ENCODE measurements at places on chromosomes 3 and 15. TPM values are rescaled to one million over a fixed set of nuclear protein-coding genes. Genes with fewer than 3 reads are reported as not detected.

DNA sequence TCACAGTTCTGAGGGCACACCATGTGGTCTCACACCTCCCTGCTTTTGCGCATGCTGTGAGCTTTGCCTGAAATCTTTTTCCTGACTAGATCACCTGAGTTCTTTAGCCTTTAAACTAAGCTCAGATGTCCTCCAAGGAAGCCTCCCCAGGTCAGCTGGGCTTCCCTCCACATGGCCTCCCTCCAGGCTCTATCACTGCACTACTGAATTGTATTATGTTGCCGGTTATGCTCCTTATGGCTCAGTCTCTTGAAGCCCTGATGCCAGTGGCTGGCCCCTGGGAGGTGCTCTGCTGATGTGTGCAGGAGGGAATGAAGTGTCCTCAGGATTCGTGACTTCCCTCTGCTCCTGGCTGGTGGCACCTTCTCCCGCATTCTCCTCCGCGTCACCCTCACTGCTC is 93.3 kb upstream of the BLM start:
- no peak for DNase-seq

GRCh38 chr3:106034313-106034712 is 165.5 kb upstream of the CBLB start:
- no peak for DNase-seq

DNA sequence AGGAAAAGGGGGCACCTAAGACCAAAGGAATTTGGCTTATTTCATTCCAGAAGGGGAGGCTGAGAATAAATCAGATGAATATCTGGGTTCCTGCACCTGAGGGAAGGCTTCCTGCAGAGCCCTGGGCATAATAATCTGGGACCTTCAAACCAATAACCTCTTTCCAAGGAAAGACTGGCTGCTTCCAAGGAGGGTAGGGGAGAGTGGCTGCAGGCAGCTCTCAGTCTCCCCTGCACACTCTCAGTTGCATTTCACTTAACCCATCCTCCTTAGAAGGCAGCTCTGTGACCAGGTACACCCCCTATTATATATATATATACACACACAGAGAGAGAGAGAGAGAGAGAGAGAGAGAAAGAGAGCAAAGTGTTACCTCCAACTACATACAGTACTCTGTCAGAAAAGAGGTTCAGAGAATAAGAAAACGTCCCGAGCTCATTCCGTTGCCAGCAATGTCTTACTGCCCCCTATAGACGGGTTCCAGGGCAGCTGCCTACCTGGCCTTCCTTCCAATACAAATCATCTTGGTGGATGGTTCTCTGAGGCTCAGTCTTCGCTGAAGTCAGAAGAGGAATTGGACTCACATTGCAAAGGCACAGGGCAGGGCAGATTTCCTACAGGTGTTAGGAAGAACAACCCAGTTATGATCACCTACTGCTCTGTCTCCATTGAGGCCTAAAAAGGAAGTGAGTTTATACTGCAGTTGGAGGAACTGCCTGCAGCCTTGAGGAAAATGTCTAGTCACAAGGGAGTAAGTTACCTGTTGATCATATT is 26.1 kb downstream of the CAPN3 start:
- no peak for DNase-seq

DNA sequence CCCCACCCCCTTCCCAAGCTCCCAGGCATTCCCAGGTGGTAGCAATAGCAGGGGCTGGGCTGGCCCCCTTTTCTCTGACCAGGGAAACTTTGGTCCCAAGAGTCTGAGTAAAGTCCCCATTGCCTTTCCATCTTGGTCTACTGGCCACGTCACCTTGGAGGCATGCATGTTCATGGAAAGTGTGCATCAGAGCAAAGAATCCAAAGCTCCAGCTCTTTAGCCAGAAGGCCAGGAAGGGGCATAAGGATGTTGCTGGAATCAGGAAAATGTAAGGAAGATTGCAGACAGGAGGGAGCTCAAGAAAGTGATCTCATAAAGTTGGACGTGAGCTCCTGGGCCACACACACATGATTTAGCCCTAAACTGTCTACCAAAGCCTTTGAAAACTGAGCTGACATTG is 63.6 kb downstream of the KBTBD12 start:
- no peak for DNase-seq

GRCh38 chr3:11907667-11908660 is 61.3 kb upstream of the TAMM41 start:
- DNase-seq, result no peak

Gene PML
- 35.5 TPM for total RNA-seq

Gene ITIH3
- total RNA-seq, result not detected

Gene CAPN3
- total RNA-seq, result 4.3 TPM

Gene BCHE
- not detected for total RNA-seq

Gene TOPAZ1
- not detected for total RNA-seq

Gene MKRN3
- total RNA-seq, result 1.1 TPM

Gene LYSMD4
- 8.4 TPM for total RNA-seq
